ENCODE measurements at places on chromosomes 16 and 17.

DNA sequence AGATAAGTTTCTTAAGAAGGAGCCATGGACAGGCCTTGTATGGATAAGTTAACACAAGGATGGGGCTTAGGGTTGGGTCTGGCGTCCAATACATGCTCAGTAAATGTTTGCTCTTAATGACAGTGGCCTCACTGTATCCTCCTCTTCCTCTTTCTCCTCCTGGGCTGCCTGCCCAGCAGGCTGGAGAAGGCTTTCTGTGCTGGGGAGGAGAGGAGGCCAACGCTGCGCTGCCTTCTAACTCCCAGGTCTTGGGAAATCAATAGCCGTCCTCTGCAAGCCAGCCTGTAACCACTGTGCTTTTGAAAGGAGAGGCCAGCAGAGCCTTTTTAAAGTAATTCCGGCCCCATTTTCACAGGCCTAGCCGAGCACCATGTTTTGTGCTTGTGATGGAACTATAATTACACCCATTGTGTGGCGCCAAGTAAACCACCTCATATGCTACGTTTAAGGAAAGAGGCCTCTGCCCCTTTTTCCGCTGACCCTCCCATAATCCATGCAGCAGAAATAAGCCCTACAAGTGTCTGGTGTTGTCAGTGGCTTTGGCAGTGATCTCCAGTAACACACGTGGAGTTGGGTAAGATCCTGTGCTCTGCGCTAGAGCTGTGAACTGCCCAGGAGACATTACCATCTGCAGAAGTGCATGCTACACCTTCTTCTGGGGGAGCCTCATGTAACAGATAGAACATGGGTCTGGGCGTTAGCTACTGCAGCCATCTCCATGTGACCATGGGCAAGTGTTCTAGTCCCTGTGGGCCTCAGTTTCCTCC lies 368.2 kb downstream of the SNX29 start:
- no peak for DNase-seq

GRCh38 chr17:77049440-77049839 lies 91.3 kb upstream of the SEC14L1 start:
- no peak for DNase-seq

GRCh38 chr17:77905266-77905665 lies 53.2 kb upstream of the TNRC6C start:
- no peak for DNase-seq

DNA sequence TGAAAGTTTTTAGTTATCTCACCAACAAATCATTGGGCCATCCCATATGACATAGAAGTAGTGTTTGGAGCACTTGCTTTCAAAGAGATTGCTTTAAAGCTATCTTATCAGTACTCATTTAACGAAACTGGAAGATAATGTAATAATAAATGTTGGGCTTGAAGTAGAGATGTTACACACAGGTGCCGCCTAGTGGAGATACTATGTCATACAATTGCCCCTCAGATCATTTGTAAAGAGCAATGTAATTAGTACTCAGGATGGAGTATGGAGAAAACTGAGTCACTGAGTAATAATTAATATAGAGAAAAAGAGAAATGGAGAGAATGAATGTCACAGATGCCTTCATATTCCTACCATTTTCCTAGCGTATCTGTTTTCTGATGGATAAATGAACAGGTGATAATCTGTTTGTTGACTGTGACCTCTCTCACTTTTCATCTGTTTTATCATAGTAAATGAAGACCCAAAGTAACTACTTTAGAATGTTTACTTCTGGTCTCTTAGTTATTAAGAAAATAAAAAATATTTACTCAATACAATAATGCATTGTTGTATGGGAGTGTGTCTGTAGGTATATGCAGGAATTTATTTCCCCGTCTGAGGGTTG lies 80.4 kb downstream of the EFCAB5 start:
- no peak for DNase-seq

GRCh38 chr16:71622088-71622487 lies 3.9 kb upstream of the MARVELD3 start:
- no peak for DNase-seq
